ENCODE measurements at places on chromosomes 11 and 22. TPM values are rescaled to one million over a fixed set of nuclear protein-coding genes. Genes with fewer than 3 reads are reported as not detected.

DNA sequence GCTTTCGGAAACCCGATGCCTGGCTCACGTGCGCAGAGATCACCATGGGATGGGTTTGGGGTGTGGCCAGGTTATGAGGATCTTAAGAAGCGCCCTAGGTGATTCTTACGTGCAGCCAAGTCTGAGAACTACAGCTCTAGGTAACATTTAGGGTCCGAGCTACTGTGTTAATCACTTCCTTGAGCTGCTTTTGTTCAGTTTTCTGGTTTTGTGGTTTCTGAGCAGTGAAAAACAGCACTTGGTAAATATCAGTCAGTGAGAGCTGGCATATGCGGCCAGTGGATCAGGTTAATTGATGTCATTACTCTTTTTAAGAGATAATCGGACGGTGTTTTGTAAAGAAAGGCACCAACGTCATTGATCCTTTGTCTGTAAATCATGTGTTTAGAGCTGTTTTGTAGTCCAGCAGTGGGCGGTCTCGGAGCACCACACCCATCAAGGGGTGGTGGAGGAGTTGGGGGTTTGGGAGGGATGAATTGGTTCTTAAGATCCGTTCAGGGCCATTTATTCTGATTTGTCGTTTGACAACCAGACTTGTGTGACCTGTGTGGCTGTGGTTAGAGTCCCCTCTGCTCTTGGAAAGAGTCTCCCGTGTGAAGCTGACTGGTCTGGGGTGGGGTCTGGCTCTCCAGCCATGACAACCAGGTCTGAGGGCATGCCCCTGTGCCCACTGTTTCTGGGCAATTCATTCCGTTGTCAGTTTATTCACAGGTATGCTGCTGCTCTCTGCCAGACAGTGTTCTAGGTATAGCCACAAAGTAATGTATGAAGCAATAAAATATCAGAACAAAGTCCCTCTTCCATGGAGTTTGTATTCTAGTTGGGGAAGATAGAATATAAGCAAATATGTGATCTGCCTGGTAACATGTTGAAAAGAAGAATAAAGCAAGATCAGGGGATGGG, 61.9 kb upstream of the SORL1-AS1 start:
- DNase-seq = no peak

The KRTAP5-10 gene
- total RNA-seq = not detected

DNA sequence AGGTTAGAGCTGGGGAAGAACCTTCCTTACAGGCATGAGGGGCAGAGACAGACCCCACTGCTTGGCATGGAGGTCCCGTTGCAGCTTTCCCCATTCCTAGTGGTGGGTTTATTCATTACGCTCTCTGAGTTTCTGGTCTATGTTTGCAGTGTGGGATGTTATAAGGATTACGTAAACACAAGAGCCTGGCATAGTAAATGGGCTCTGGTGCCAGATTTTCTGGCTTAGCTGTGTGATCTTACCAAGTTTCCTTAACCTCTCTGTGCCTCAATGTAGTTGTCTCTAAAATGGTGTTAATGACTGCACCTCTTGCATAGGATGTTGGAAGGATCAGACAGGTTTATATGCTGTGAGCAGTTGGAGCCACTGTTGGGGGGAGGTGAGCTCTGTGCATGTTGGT, 15.1 kb downstream of the DTX4 start:
- DNase-seq = no peak

The CD248 gene
- total RNA-seq = 8.8 TPM

GRCh38 chr22:46918197-46918596, 155.7 kb downstream of the TBC1D22A start:
- no peak for DNase-seq

The NARS2 gene
- 23.7 TPM for total RNA-seq

GRCh38 chr11:126477535-126478305, 122.2 kb downstream of the ST3GAL4 start:
- no peak for DNase-seq

The ABTB2 gene
- 11.1 TPM for total RNA-seq

The PIWIL4 gene
- total RNA-seq = 6.7 TPM

- no peak for DNase-seq
These were observed 145.4 kb upstream of the ZBED5 start for GRCh38 chr11:11003226-11003625.

- DNase-seq = no peak
These were observed 140.0 kb downstream of the NECTIN1 start for GRCh38 chr11:119589001-119589400.

- no peak for DNase-seq
These were observed 4.5 kb downstream of the ARVCF start for GRCh38 chr22:20011993-20012740.

DNA sequence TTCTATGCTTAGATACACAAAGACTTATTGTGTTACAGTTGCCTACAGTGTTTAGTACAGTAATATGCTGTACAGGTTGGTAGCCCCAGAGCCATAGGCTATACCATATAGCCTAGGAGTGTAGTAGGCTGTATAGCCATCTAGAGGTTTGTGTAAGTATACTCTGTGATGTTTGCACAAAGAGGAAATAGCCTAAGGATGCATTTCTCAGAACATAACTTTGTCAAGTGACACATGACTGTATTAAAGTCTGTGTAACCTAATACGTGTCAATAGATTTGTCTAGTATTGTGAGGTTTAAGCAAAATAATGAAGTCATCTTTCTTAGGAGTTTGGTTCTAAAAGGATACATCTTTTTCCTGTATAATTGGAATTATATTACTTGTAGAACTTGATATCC, 5.5 kb downstream of the ZC3H12C start:
- no peak for DNase-seq

DNA sequence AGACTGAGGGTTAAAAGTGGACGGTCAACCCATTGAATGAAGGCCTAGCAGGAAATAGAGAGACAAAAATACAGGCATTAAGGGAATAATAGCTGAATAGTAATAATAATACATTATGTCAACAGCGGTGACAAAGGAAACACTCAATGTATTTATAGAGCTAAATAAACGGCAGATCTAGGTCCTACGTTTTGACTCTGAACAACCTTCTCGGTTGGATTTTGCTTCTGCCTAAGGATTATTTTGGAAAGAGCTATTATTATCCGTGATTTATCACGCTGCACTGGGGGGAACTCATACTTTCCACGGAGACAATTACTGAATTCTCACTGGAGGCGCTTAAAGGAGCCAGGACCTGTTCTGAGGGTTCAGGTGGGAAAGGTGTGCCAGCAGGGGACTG, 118.2 kb upstream of the KIRREL3 start:
- DNase-seq = no peak

GRCh38 chr11:11142430-11142829, 210.6 kb downstream of the CSNK2A3 start:
- DNase-seq = no peak

GRCh38 chr11:34787895-34788294, 128.3 kb downstream of the APIP start:
- no peak for DNase-seq

DNA sequence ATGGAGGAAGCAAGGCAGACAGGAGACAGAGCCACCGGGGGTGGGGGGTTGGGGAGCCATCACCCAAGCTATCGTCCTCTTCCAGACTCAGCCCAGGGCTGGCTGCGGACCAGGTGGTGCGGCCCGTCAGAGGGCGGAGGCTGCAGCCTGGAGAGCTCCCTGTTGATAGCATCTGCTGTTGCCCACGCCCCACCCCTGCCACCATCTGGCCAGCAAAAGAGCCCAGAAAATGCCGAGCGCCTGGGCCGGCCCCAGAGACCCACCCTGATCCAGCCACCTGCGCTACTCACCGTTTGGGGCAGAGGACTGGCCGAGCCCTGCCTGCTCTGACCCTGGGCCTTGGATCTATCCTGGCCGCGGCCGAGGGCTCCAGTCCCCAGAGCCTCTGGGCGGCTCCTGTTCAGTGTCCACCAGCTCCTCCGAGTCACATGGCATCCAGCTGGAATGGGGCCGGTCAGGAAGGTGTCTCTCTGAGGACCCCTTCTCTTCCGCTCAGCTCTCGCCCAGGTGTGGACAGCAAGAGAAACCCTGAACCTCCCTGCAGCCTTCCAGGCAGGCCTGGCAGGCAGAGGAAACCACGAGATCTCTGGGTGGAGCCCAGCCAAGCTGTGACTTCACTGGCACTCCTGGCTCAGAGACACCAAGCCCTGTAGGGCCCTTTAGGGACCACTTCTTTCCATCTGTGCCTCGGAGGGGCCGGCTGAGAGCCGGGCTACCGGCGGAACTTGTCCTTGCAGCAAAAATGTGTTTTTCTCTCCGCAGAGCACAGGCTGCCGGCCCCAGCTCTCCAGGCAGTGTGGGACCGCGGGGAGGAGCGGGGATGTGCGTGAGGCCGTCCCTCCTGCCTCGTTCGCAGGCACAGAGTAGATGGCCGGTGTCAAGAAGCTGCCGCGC, at the start of gene MRGPRE:
TSS of gene MRGPRE (minus strand) at position 567 of the 894 bp plus-strand sequence. CDS start 3,618 bp downstream, outside the sequence.
- DNase-seq = no peak
